Stimulated activated CD4-positive, alpha-beta T cell treated with anti-CD3 and anti-CD28 coated beads, Interleukin-1b, Interleukin-23, amount 100 ng/mL, for 24 hours (primary cell): ENCODE measurements at places on chromosomes 1 and 21.
A peak's percentile ranks its signal among the peaks of the same experiment; 100 is the strongest.

DNA sequence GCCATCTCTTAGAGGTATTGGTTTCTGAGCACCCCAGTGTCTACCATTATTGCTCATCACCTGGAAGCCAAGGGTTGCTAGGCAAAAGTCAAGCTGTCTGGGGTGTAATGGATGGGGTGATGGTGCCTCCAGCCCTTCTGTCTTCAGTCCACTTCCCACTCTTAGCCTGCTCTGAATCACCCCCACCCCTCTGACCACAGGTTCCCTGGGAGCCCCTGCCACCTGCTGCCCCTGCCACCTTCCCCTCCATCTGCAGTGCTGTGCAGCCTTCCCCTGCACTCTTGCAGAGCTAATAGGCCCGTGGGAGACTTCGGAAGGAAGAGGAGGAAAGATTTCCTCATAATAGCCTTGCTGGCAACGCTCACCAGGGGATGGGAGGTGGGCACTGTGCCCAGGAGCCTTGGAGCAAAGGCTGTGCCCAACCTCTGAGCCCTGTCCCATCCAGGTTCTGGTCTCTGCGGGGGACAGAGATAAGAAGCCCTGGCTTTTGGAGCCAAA, 35.5 kb downstream of the CAPN2 start:
- no peak for DNase-seq

GRCh38 chr1:92752719-92753118, 32.2 kb downstream of the EVI5 start:
- DNase-seq = no peak

GRCh38 chr1:41714638-41715389, 203.9 kb downstream of the HIVEP3 start:
- DNase-seq = no peak

DNA sequence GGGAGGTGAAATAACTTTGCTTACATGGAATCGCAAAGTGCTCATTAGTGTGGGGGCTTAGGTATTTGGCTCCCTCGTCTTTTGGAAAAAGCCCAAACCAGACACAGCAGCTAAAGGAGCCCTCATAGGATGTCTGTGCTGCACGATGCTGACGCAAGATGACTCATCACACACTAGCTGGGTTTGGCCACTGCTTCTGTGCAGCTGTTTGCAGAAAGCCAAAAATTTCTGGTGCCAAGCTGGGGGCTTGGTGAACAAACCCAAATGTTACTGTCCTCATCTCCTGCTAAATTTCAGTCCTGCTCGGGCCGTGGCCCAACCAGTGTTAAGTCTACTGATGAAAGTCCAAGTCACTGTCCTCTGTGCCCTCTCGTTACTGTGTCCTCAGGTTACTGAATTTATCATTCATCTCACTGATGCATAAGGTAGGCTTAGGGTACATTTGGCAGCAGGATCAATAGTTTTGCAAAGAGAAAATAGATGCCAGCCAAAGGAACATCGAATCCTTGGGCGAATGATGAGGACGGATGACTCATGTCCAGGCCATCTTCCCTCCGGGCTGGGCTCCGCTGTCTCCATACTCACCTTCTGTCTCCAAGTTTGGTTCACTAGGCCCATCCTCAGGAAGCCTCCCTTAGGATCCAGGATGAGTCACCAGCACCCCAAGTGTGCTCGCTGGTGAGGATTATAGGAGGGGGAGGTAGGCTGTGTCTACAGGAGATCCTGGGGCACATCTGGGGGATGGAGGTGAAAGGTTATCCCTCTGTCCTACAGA, 177.7 kb downstream of the ADSS2 start:
- no peak for DNase-seq

DNA sequence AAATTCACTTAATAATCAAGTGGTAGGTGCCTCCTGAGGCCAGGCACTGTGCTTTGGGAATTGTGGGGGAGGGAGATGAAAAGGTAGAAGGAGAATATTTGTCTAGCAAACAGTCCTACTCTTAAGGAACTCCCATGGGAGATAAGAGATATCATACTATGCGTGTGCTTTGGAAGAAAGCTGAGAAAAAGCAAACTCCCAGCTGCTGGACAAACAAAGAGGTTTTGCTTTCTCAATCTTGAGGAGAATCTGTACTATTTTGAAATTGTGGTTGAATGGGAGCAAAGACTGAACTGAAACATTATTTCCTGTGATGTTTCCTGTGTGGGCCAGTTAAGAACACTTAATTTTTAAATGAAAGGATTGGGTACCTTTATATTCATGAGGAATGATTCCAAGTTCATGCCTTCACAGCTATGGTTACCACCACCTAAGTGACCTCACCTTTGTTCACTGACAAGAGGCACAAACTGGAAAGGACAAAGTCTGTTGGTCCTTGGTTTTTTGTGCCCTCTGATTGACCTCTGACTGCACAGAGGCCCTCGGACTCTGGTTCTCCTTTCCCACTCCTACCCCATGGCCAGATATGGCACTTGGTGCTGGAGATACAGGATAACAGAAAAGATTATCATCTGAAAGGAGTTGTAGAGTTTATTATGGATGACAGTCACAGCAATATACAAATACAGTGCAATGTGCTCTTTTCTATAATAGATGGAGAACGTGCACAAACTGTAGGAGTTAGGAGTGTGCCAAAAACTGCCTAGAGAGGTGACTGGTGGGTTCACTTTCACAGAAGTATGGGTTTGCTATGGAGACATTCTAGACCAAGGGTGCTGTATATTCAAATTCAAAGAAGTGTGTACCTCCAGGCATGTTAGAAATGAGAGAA, 1.6 kb downstream of the CD53 start:
- no peak for DNase-seq

- no peak for DNase-seq
Observed at GRCh38 chr1:19894218-19894617, 12.0 kb downstream of the OTUD3 start.

- no peak for DNase-seq
Observed at GRCh38 chr1:7595336-7595735, 175.8 kb upstream of the VAMP3 start.

DNA sequence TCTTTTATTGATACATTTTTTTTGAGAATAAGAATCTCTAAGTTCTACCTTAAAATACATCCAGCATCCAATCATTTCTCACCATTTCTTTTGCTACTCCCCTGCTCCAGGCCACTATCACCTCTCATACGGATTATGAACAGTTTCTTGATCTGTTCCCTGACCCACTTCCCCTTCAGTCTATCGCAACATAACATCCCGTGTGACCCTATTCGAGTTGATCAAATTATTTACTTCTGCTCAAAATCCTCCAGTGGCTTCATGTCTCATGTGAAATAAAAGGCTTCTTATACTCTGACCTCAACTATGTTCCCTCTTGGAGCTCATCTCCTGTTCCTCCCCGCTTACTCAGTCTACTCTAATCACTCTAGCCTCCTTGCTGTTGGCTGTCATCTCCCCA, 5.2 kb downstream of the ALG14 start:
- no peak for DNase-seq

- no peak for DNase-seq
Observed at GRCh38 chr1:204376465-204376864, 16.7 kb upstream of the PLEKHA6 start.

DNA sequence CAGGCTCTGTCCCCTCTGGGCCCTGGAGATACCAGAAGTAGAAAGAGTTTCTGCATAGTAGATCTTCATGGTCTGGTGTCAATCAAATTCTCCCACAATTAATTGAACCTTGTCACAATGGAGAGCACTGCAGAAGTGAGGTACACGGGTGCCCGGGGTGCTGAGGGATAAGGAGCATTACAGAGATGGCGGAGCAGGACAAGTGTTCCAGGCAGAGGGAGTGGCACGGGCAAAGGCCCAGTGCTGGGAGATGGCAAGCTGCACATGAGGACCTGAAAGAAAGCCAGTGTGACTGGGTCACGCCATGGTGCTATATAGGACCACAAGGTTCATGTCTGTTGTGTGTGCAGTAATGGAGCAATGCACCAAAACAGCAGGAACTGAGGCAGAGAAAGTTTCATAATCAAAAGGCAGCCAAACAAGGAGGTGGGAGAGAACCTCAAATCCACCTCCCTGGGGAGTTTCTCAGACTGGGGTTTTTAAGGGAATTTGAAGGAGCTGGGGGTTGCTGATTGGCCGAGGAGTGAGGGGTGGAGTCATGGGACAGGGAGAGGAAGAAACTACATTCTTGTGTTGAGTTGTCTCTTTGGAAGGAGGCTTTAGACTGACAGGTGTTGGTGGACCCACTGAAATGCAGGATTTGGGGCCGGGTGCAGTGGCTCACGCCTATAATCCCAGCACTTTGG, 27.7 kb downstream of the ACOT11 start:
- no peak for DNase-seq

GRCh38 chr21:16308269-16308668, 578.5 kb downstream of the USP25 start:
- DNase-seq = no peak

DNA sequence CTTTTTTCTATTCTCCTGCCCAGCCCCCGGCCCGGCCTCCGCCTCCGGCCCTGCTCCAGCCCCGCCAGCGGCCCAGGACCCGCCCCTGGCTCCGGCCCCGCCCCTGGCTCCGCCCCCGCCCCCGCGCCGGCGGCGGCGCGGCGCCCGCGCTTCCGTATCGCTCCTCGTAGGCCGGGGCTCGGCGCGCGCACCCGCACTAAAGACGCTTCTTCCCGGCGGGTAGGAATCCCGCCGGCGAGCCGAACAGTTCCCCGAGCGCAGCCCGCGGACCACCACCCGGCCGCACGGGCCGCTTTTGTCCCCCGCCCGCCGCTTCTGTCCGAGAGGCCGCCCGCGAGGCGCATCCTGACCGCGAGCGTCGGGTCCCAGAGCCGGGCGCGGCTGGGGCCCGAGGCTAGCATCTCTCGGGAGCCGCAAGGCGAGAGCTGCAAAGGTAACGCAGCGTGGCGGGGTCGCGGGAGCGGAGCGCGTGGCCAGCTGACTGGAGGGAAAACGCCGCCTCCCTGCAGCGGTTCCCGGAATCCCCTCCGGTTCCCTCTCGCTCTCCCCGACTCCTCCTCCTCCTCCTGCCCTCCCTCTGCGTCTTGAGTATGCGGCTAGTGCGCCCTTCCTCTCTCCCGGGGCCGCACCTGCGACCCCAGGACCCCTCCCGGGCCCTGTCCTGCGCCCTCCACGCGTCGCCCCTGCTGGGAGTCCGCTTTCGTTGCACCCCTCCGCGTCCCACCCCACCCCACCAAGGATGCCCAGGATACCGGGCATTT, at the start of gene IFNAR2:
Gene IFNAR2, plus strand, starts transcription at position 155 of the 761 bp plus-strand sequence. CDS start 11,985 bp downstream, outside the sequence.
- peak; percentile 66 for DNase-seq

DNA sequence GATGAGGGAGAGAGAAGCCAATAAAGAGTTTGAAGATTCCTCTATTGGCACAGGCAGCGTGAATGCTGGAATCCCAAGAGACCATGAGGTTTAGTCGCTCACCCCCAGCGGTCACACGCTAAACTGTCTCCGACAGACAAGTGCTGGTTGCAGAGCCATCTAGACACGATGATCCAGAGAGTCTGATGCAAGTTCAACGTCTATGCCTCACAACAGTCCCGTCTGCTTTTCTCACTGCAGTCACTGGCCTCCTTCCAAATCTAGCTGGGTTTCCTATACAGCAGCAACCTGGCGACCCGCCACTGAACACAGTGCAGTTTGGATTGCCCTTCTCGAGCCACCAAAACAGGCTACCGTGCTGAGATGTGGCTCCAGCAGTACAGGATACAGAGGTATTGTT, 98.6 kb upstream of the KRTAP19-8 start:
- DNase-seq = no peak

DNA sequence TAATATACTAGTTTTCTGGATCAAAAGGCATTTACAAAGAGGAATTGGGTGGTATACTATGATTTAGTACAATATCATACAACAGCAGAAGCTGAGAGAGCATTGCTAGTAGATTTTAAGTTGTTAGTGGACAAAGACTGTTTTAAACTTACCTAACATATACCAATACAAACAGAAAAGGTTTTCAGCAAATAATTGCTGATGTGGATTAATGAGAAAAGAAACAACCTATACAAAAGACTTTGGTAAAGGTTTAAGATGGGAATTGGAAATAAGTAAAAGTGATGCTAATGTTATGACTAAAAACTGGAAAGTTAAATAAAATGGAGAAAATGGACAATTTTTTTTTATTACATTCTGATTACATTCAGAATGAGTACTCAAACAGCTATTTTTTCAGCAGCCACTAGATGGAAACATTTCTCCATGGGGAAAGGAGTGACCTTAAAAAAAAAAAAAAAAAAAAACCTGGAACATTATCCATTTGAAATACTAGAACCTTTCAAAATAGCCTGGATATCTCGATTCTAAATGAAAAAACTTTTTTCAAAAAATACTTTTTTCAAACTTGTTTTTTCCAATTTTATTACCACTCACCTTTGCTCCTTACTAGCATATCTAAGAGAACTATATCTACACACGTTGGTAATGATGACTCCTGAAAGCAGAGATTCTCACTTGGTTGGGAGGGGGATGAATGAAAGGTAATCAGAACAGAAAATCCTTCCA, 55.4 kb downstream of the EPRS1 start:
- no peak for DNase-seq

GRCh38 chr1:89198491-89199072, at the start of gene GBP4:
Gene GBP4 (minus strand): TSS chr1:89198942. CDS start chr1:89198834, 108 bp downstream.
- DNase-seq = peak; percentile 22

DNA sequence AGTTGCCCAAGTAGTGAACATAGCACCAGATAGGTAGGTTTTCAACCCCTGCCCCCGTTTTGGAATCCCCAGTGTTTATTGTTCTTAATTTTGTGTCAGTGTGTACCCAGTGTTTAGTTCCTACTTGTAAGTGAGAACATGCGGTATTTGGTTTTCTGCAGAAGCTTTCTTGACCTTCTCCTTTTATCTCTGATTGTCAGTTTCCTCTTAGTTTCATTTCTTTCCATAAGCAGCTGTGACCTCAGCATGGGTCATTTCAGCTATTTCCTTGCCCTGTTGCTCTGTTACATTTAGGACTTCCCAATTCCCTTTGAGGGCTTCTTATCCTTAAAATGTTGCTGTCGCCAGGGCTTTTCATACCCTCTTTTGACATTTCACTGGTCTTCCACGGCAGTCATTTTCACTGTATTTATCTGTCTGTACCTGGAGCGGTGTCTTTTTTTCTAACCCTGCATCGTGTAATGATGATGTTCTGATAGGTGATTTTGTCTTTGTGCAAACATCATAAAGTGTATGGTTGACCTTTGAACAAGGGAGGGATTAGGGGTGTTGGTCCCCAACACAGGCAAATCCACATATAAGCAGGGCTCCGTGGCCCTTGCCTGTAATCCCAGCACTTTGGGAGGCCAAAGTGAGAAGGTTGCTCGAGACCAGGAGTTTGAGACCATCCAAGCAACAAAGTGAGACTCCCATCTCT, 15.0 kb downstream of the ITSN1 start:
- no peak for DNase-seq

- DNase-seq = no peak
Observed at GRCh38 chr1:6080469-6080868, 34.8 kb downstream of the KCNAB2 start.

- DNase-seq = peak; percentile 48
Observed at GRCh38 chr1:37434292-37435225, 39.8 kb upstream of the ZC3H12A start.
